ENCODE measurements at places on chromosomes 13 and 19. TPM values are rescaled to one million over a fixed set of nuclear protein-coding genes. Genes with fewer than 3 reads are reported as not detected.

DNA sequence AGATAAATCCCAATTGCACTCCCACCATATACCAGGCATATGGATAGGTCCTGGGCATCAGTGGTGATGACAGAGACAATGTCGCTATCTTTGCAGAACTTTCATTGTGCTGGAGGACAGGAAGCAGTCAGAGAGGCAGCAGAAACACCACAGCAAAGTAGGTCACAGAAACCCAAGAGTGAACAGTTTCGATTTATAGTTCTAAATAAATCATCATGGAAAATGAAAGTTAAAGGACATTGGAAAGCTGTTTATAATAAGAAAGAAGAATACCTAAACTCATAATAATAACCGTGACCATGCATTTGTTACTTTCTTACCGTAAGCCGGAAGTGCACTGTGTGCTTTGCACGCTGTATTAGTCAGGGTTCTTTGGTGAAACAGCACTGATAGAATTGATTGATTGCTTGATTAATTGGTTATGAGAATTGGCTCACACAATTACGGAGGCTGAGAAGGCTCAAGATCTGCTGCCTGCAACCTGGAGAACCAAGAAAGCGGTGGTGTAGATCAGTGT is 38.9 kb downstream of the ALOX5AP start:
- no peak for DNase-seq

DNA sequence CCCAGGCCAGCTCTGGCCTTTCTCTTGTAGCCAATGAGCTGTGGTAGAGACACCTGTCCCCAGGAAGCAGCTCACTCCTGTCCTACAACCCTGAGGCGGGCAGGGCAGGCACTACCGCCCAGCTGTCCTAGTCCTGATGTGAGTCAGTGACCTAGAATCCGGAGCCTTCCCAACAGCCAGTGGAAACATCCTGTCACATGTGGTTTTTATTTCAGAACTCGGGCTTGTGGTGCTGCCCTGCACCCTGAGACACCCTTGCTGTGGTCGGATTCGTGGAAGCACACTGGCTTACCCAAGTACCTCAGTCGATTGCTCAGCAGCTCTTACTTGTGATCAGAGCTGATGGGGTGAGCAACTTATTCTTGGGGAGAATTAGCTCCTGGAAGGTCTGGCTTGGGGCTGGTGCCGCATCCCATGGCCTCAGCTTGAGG is 83.6 kb upstream of the ARHGEF7 start:
- DNase-seq: peak; percentile 90

- DNase-seq: no peak
These were observed at the start of gene ZNF728 for GRCh38 chr19:23002690-23003422. Gene ZNF728, minus strand, starts transcription at chr19:23003176. Its CDS starts 146 bp downstream, at chr19:23003030.

GRCh38 chr19:14002571-14003250 is 3.4 kb downstream of the RFX1 start:
- no peak for DNase-seq

- DNase-seq: no peak
These were observed 188.1 kb downstream of the UGGT2 start for GRCh38 chr13:95865080-95865615.

GRCh38 chr13:46866150-46866549 is 30.7 kb downstream of the HTR2A start:
- peak; percentile 71 for DNase-seq

DNA sequence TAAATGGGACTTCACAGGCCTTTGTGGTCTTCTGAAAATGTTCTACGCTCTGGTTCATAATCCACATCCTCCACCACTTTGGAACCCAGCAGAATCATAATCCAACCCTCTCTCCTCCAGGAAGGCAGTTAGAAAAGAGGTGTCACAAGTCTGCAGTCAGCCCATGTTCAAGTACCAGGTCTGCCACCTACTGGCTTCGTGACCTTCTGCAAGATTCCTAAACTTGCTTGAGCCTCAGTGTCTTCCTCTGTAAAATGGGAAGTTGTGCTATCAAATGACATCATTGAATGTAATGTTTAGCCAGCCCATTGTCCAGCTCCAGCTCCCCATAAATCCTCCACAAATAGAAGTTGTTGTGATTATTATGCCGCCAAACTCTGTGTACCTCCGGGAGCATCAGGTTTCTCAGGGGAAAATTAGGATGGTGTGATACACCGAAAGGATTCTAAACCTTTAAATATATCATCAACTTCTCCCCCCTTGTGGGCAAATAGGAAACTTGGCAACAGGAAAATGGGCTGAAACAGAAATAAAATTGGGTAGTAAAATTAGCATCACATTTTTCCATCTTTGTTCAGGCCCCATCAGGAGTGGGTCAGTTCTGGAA is 109.7 kb downstream of the NUFIP1 start:
- DNase-seq: peak; percentile 45

DNA sequence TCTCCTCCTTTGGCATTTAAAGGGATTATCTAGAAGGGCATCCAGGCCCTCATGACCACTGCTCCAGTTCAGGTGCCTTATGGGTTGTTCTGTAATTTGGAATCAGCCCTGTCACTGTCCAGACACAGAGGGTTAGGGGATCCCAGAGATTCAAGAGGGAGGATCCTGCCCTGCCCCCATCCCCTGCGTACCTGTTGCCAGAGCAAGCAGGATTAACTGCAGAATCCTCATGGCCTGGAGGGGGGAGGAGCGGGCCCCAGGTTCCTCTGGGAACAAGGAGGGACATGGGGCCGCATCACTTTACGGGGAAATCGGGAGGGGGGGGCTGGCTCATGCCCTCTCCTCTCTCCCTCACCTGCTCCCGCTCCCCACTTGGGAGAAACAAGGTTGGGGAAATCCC is 1.0 kb downstream of the KLK11 start:
- DNase-seq: no peak

Gene SIGLEC12
- total RNA-seq: not detected

Gene KLK15
- total RNA-seq: not detected

Gene MPV17L2
- 33.4 TPM for total RNA-seq
